ENCODE measurements at places on chromosomes 1 and 21. TPM values are rescaled to one million over a fixed set of nuclear protein-coding genes. Genes with fewer than 3 reads are reported as not detected.

Gene MRAP
- 1.4 TPM for total RNA-seq

Gene GPR89B
- 24.7 TPM for total RNA-seq

Gene UBE2U
- 31.6 TPM for total RNA-seq

DNA sequence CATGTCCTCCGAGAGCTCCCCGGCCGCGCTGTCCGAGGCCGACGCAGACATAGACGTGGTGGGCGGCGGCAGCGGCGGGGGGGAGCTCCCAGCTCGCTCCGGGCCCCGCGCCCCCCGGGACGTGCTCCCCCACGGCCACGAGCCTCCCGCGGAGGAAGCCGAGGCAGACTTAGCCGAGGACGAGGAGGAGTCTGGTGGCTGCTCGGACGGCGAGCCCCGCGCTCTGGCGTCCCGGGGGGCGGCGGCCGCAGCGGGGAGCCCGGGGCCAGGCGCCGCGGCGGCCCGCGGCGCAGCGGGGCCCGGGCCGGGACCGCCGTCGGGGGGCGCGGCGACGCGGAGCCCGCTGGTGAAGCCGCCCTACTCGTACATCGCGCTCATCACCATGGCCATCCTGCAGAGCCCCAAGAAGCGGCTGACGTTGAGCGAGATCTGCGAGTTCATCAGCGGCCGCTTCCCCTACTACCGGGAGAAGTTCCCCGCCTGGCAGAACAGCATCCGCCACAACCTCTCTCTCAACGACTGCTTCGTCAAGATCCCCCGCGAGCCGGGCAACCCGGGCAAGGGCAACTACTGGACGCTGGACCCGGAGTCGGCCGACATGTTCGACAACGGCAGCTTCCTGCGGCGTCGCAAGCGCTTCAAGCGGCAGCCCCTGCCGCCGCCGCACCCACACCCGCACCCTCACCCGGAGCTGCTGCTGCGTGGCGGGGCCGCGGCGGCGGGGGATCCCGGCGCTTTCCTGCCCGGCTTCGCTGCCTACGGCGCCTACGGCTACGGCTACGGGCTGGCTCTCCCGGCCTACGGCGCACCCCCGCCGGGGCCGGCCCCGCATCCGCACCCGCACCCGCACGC, 547 bp downstream of the FOXD2 start:
- no peaks in the 10 kb centered on the region for H3K27me3 ChIP-seq
- peaks cover 14% of the 10 kb centered on the region for H3K4me1 ChIP-seq
- DNase-seq: no peak
- H3K4me3 ChIP-seq: peak overlapping the region; percentile 65
- peak overlapping the region; percentile 82 for H3K27ac ChIP-seq

- H3K4me3 ChIP-seq: no peak overlapping the region
- no peaks in the 10 kb centered on the region for H3K36me3 ChIP-seq
- H3K27me3 ChIP-seq: no peaks in the 10 kb centered on the region
- DNase-seq: no peak
- H3K4me1 ChIP-seq: no peaks in the 10 kb centered on the region
Measured at GRCh38 chr1:159771127-159771895, 9.5 kb upstream of the DUSP23 start.

- no peak overlapping the region for H3K4me3 ChIP-seq
- no peaks in the 10 kb centered on the region for H3K36me3 ChIP-seq
- no peak overlapping the region for H3K27ac ChIP-seq
- DNase-seq: no peak
- no peaks in the 10 kb centered on the region for H3K27me3 ChIP-seq
Measured at GRCh38 chr1:109356915-109357314, 40.8 kb downstream of the SORT1 start.

DNA sequence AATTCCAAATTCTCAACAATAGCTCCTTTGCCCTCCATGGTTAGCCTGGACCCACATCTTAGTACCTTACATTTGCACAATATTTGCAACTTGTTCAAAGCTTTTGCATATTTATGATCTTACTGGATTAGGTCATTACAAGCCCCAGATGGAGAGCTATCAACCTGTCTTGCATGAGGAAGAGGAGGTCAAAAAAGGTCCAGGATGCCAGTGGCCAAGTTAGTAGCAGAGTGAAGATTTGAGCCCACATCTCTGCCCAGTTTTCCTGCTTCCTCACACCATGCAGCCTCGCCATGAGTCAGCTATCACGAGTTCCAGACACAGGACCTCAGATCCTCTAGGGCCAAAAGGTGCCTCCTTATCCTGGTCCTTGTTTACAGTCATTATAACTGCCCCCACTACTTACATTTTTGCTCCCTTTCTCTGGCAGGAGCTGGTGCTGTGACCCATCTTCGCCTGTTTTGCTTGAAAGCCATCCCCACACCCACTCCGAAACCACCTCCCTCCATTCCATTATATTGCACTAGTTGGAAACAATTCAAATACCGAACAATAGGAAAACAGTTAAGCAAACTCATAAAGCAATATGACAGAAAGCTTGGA, 5.0 kb upstream of the AHCYL1 start:
- no peak for DNase-seq
- H3K4me3 ChIP-seq: no peak overlapping the region
- no peak overlapping the region for H3K27ac ChIP-seq
- no peaks in the 10 kb centered on the region for H3K36me3 ChIP-seq
- H3K27me3 ChIP-seq: no peaks in the 10 kb centered on the region

DNA sequence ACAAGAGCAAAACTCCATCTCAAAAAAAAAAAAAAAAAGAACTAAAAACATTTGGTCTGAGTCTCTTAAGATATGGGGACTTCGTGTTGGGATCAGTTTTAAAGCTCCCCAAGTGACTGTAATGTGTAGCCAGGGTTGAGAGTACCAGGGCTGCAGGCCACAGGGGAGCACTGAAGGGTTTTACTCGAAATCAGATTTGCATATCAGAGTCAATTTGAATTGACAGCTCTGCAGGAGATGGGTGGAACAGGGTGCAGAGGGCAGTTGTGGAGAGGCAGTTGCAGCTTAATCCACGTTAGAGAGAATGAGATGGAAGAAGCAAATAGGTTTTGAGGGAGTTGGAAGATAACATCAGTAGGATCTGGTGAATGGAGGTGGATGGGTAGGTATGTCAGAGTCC, 20.6 kb upstream of the ELOA start:
- no peaks in the 10 kb centered on the region for H3K27me3 ChIP-seq
- DNase-seq: no peak
- H3K36me3 ChIP-seq: no peaks in the 10 kb centered on the region

Gene MNDA
- total RNA-seq: 11.5 TPM

DNA sequence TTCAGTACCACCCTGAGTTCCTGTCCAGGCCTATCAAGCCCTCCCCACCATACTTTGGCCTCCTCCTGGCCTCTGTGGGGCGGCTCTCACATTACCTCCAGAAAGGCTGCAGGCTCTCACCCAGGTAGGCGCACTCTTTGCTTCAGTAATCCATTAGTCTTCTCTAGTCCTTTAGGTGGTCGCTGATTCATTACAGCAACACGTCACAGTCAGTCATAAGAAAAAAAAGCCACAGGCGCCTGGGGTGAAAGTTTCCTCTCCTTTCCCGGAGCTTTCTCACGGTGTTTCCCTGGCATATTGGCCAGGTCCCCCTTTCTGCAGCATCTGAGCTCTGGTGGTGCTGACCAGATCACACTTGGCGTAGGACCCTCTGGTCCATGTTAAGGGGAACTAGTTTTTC, 12.1 kb downstream of the SLFNL1 start:
- H3K4me1 ChIP-seq: no peaks in the 10 kb centered on the region
- H3K36me3 ChIP-seq: no peaks in the 10 kb centered on the region
- no peak overlapping the region for H3K4me3 ChIP-seq
- no peak for DNase-seq
- H3K27ac ChIP-seq: no peak overlapping the region

GRCh38 chr1:7478142-7478790, 292.8 kb upstream of the VAMP3 start:
- no peaks in the 10 kb centered on the region for H3K36me3 ChIP-seq
- no peak for DNase-seq
- no peaks in the 10 kb centered on the region for H3K27me3 ChIP-seq
- H3K27ac ChIP-seq: peak overlapping the region; percentile 55
- peaks cover 25% of the 10 kb centered on the region for H3K4me1 ChIP-seq

DNA sequence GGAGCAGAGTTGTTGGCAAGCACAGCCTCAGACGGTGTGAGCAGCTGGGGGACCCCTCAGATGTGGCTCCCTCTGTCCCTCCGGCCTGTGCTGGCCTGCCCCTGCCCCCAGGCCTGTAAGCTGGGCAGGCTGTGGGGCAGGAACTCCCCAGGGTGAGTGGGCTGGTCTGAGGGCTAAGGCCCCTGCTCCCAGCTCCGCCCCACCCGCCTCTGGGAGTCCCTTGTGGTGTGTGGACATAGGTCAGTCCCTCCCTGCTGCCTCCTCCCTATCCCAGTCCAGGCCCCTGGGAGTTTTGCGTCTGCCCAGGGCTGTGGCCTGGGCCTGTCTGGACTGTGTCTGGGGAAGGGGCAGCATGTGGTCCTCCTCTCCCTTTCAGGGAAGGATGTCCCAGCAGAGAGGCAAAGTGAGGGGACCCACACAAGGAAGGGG, 3.6 kb upstream of the VWA1 start:
- H3K4me3 ChIP-seq: no peak overlapping the region
- no peaks in the 10 kb centered on the region for H3K36me3 ChIP-seq
- peak overlapping the region; percentile 88 for H3K27ac ChIP-seq
- no peaks in the 10 kb centered on the region for H3K27me3 ChIP-seq
- H3K4me1 ChIP-seq: peaks cover 73% of the 10 kb centered on the region

Gene MCOLN2
- 3.2 TPM for total RNA-seq

- H3K4me3 ChIP-seq: no peak overlapping the region
- no peaks in the 10 kb centered on the region for H3K4me1 ChIP-seq
- H3K36me3 ChIP-seq: no peaks in the 10 kb centered on the region
- no peak for DNase-seq
- H3K27ac ChIP-seq: no peak overlapping the region
Measured at GRCh38 chr1:176448340-176448739, 14.6 kb upstream of the PAPPA2 start.

Gene GBP7
- total RNA-seq: not detected

DNA sequence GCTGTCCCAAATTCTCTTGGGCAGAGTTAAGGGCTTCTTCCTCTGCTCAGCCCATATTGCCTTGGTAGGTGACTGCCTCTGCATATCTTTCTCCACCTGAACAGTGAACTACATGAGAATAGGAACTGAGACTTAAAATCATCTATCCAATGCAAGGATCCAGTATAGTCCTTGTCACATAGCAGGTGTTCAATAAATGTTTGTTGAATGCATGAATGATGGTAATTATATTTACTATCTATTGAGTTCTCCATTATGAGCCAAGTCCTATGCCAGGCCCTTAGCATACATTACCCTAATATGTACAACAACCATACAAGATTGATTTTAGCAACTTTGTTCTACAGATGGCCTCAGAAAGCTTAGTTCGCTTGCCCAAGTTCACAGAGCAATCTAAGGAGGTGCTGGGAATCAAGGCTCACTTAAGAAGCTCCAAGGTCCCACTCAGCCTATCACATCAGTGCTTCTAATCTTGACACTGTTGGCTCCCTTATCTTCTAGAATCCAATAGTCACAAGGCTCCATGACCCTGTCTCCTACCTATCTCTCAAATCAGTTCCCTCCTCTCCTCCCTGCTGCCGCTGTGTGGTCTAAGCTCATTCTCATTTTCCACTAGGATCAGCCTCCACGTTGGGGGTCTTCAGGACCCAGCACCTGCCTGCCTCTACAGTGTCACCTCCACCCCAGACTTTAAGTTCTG, 2.2 kb upstream of the CDK18 start:
- peaks cover 21% of the 10 kb centered on the region for H3K4me1 ChIP-seq
- H3K36me3 ChIP-seq: no peaks in the 10 kb centered on the region
- no peak for DNase-seq

Gene ASH1L
- 93.0 TPM for total RNA-seq

- no peaks in the 10 kb centered on the region for H3K4me1 ChIP-seq
- no peak for DNase-seq
- no peaks in the 10 kb centered on the region for H3K27me3 ChIP-seq
- no peaks in the 10 kb centered on the region for H3K36me3 ChIP-seq
- H3K27ac ChIP-seq: no peak overlapping the region
- H3K4me3 ChIP-seq: no peak overlapping the region
Measured at GRCh38 chr1:193322211-193322610, 135.8 kb upstream of the B3GALT2 start.

Gene SPRR2D
- 0.56 TPM for total RNA-seq

DNA sequence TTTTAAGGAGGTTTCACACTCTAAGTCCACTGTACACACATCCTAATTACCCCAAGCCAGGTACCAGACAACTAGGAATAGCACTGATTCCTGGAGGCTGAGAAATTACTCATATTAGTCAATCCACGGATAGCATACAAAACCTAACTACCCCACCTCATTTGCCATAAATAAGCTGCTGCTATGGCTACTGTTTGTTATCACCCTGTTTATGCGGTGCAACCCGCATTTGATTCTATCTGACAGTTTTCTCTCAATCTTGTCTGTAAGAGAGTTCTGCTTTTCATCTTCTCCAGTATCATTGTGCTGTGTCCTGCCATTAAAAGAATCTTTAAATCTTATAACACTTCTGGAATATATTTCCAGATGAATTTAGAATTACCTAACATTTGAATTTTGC, 1496.5 kb downstream of the PLA2G4A start:
- DNase-seq: no peak
- H3K27ac ChIP-seq: no peak overlapping the region
- H3K27me3 ChIP-seq: no peaks in the 10 kb centered on the region
- no peaks in the 10 kb centered on the region for H3K4me1 ChIP-seq
- H3K4me3 ChIP-seq: no peak overlapping the region
- H3K36me3 ChIP-seq: no peaks in the 10 kb centered on the region

DNA sequence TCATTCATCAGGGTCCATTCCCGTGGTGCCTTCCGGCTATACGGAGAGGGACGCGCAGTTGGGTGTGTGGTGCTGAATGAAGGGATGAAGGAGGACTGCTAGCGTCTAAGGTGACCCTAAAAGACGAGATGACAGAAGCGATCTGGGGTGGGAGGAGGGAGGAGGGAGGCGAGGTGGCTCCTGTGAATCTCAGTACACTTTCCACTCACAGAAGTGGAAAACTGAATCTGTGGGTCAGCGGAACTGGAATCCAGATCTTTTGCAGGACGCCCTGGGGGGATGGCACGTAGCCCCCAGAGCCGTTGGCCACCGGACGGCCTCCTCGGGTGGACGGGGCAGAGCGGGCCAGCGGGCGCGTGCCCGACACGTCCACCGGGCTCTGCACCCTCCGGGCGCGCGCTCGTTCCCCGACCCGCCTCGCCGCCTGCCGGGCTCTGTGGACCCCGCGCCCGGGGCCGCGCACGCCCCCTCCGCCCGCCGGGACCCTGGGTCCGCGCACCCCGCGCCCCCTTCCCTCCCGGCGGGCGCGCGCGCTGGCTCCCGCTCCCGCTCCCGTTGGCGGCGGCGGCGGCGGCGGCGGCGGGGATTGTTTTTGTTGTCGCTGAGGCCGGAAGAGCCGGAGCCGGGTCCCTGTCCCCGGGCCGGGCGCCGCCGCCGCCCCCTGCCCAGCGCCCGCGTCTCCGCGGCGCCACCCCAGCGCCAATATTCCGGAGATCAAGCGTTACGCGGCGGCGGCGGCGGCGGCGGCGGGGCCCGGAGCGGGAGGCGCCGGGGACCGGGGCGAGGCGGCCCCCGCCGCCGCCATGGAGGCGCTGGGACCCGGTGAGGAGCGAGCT, at the start of gene AGO4:
Gene AGO4, plus strand, starts transcription at position 403 of the 836 bp plus-strand sequence. Its CDS starts 401 bp downstream, at position 804.
- DNase-seq: peak; percentile 76
- peaks cover 16% of the 10 kb centered on the region for H3K4me1 ChIP-seq
- H3K27ac ChIP-seq: peak within 1 kb of the TSS; percentile 82

Gene MATN1
- total RNA-seq: 0.55 TPM

Data from testis (tissue), 5 donors.